ENCODE measurements at places on chromosomes 13 and 19.
A peak's percentile ranks its signal among the peaks of the same experiment; 100 is the strongest.

GRCh38 chr13:109631069-109631468 lies 155.3 kb downstream of the IRS2 start:
- DNase-seq, result no peak

DNA sequence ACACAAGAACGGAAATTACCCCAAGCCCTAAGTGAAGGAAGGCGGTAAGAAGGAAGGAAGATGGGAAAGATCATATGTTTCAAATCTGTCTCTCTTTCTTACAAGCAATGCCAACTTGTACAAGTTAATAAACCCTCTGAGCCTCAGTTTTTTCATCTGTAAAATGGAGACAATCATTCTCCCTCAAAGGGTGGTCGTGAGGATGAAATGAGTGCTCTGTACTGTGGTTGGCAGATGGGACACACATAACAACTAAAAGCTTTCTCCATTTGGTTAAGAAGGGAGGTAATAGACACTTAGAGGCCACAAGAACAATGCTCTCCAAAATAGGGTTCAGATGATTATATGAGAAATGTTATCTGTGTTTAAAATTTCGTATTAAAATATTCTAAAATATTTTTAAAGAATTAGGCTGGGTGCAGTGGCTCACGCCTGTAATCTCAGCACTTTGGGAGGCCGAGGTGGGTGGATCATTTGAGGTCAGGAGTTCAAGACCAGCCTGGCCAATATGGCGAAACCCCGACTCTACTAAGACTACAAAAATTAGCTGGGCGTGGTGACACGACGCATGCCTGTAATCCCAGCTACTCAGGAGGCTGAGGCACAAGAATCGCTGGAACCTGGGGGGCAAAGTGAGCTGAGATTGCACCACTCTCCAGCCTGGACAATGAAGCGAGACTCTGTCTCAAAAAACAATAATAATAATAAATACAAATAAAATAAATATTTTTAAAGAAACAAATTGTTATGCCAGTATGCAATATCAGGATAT lies 89.7 kb downstream of the STARD13 start:
- peak; percentile 60 for DNase-seq

DNA sequence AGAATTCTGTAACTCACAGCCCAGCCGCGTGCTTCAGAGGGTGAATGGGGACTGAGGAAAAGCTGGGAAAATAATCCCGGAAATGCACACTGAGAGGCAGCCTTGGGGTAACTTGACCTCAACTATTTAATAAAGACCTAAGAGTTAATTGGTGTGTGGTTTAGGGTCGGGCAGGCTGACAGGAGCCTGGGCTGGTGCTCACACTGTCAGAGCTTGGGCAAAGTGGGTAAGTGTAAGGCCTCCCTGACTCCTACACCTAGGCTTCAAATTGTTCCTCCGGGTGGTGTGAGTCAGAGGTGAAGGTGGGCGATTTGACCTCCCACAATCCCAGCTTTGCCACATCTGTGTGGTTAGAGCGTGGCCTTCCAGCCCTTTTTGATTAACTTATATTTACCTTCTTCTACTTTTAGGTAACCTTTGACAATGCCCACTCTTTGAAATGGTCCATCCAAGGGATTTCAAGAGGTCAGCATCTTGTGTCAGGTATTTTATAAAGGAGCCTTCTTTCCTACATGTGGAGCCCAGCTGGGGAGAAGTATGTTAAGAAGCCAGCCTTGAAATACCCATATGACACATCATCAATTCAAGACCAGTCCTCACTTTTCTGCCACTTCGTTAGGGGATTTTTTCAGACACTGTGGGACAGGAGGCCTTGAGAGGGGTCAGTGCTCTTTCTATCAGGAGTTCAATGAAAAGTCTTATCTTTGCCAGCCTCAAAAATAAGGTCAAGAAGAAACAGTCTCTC lies 114.2 kb downstream of the NUFIP1 start:
- no peak for DNase-seq

DNA sequence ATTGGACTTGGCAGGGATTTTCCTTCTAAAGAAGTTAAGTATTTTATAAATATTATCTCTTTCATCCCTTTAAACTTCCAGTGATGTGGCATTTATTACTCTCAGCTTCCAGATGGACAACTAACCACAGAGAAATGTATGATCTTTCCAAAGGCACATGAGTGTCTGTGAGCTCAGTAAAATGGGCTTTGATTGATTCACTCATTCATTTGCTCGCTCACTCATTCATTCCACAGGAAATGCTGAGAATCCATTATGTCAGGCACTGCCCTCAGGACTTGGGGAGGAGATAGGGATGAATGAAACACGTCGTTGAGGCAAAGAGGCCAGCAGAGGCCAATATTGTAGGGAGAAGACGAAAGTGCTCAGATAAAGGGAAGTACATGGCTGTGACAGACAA lies 359.3 kb downstream of the EFNB2 start:
- DNase-seq, result peak; percentile 33

GRCh38 chr19:12064590-12065538 lies at the start of gene ZNF844:
ZNF844 (plus strand) TSS chr19:12064731; CDS start chr19:12064874, 143 bp downstream.
- DNase-seq, result peak; percentile 92

- peak; percentile 40 for DNase-seq
These were observed 35.6 kb upstream of the ZNF599 start for GRCh38 chr19:34808566-34808965.

GRCh38 chr13:76848596-76848995 lies 37.6 kb downstream of the KCTD12 start:
- DNase-seq, result peak; percentile 50

GRCh38 chr19:9878511-9879196 lies 43.5 kb downstream of the PIN1 start:
- peak; percentile 61 for DNase-seq

- no peak for DNase-seq
These were observed at the start of gene ACP7 for GRCh38 chr19:39083983-39084731. ACP7 (plus strand) TSS chr19:39084368; CDS start chr19:39085270, 902 bp downstream.

DNA sequence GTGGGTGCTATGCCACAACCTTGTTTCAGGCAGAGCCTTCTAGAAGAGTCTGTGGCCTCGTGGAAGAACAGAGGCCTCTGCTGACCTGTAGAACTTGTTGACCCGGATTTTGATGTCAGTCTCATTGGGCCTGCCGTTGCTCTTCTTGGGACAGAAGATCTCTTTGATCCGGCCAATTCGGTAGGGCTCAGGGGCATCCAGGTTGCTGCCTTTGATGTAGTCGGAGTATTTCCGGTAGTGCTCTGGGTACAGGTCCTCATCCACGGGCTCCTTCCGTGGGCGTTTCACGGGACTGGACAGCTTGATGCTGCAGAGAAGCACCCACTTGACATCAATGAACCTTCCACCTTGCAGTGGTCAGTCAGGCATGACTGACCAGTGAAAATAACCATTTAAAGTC lies 24.0 kb upstream of the EIF3G start:
- no peak for DNase-seq

GRCh38 chr19:31513841-31514240 lies 164.6 kb upstream of the TSHZ3 start:
- DNase-seq, result no peak

- DNase-seq, result peak; percentile 19
These were observed 1.1 kb downstream of the SHISA2 start for GRCh38 chr13:26050568-26051230.

DNA sequence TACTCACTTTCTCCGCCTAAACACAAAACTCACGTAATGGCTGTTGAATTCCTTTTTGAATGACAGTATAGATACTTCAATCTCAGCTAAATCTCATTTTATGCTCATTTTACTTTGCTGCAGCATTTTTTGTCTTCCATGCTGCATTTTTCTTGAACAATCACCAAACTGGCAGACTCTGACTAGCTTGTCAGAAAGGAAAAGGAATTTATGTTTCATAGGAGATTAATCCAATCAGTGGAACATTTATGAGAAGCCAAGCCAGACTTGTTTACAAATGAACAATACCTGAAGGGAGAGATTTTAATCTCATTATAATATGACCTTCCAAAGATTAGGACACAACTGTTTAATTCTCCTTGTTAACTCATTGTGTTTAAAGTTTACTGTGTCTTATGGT lies 1044.3 kb downstream of the DIAPH3 start:
- DNase-seq, result no peak

- no peak for DNase-seq
These were observed 403.9 kb downstream of the NDFIP2 start for GRCh38 chr13:79884890-79885289.

DNA sequence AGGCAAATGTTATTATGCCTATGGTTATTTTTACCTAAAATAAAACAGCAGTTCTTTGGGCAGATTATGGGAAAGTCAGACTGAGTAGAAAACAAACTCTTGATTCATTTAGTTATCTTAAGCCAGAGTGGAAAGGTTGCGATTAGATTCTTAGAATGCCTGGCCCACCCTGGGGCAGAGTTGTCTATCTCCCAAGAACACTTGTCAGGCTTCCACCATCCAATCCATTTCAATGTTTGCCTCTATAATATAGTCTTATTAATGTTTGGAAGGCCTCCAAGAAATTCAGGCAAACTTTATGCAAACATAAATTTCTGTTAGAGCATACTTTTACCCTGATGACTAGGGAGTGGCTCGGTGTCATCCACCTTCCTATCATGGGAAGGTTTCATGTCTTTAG lies 207.0 kb downstream of the SLITRK6 start:
- DNase-seq, result no peak

- DNase-seq, result no peak
These were observed 8.4 kb upstream of the ZNF587 start for GRCh38 chr19:57841122-57841763.

DNA sequence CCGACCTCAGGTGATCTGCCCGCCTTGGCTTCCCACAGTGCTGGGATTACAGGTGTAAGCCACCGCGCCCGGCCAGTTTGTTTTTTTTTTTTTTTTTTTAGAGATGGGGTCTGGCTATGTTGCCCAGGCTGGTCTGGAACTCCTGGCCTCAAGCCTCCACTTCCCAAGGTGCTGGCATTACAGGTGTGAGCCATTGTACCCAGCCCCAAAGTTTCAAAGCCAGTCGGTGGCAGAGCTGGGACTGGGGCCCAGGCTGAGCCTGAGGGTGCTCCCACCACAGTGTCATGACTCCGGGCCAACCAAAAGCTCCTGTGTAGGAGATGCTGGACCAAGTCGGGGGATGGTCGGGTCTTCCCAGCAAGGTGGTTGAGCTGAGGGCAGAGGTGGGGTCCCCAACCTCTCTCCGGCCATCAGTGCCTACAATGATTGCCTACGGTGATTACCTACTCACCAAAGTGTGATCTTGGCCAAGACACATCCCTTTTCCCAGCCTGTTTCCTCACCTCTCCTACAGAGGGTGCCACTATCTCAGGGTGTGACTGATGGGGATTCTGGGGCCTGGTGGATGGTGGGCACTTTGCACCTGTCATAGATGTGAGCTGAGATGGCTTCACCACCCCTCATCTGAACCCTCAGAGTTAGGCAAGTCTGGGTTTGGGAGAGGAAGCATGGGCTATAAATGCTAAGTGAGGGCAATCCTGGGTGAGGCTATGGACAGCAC lies 5.9 kb upstream of the SAMD1 start:
- no peak for DNase-seq

GRCh38 chr13:85148009-85148408 lies 651.2 kb downstream of the SLITRK6 start:
- DNase-seq, result peak; percentile 3

- DNase-seq, result peak; percentile 40
These were observed 94.7 kb downstream of the MIPEP start for GRCh38 chr13:23794267-23795161.

DNA sequence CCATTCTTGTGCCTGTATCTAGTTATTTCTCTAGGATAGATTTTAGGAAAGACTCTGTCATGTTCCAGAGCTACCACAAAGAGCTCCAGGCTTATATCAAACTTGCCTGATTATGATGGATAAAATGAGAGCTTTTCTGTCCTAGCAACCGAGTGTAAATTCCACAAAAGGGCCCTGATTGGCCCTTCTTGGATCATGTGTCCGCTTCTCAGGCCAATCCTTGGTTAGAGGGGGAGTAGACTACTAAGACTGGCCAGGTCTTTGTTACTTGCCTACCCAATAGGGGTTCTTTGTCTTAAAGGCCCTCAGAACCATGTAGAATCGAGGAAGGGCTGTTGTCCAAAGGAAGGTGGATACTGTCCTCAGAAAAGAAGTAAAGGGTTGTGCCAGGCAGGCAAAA lies 2.4 kb downstream of the DHX34 start:
- DNase-seq, result peak; percentile 44

GRCh38 chr19:18660051-18660910 lies 23.2 kb upstream of the CRTC1 start:
- peak; percentile 67 for DNase-seq

DNA sequence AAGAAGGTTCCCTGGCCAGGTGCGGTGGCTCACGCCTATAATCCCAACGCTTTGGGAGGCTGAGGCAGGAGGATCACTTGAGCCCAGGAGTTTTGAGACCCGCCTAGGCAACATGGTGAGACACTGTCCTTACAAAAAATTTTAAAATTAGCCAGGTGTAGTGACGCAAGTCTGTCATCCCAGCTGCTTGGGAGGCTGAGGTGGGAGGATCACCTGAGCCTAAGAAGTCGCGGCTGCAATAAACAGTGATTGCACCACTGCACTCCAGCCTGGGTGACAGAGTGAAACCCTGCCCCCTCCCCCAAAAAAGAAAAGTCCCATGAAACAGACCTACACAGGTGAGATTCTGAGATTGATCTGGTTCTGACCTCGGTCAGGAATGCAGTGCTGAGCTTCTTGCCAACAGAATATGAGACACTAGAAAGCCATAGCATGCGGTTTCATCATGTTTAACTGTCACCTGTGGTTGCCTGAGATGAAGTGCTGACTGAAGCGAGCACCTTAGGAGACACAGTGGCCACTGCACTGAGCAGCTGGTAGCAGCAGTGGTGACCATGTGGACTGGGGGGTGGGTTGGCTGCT lies 2.0 kb upstream of the A1BG start:
- no peak for DNase-seq

GRCh38 chr19:2084993-2085720 lies 11.0 kb downstream of the MOB3A start:
- peak; percentile 33 for DNase-seq

DNA sequence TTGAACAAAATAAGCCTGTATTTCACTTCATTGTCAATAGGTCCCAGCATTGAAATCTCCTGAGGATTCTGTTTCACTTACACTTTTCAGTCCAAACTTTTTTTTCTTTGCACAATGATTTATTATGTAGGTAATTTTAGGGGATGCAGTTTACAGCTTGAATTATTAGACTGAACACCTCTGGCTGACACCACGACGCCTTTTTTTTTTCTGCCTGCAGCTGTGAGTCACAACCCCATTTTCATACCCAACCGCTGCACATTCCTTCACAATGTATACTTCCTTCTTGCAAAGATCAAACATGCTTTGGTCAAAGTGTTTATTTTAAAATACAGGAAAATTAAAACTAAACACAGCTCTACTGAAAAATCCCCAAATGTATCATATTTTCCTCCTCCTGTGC lies 11.4 kb downstream of the ZIC2 start:
- no peak for DNase-seq

DNA sequence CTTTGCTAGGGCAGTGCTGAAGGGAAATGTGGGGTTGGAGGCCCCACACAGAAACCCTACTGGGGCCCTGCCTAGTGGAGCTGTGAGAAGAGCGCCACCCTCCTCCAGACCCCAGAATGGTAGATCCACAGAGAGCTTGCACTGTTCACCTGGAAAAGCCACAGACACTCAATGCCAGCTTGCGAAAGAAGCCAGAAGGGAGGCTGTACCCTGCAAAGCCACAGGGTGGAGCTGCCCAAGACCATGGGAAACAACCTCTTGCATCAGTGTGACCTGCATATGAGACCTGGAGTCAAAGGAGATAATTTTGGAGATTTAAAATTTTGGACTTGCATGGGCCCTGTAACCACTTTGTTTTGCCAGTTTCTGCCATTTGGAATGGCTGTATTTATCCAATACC lies 615.4 kb upstream of the MIR17HG start:
- no peak for DNase-seq

GRCh38 chr19:17347361-17347760 lies 10.0 kb downstream of the GTPBP3 start:
- peak; percentile 54 for DNase-seq

Data from cardiac fibroblast (primary cell).